Stimulated activated CD8-positive, alpha-beta memory T cell treated with anti-CD3 and anti-CD28 coated beads, Interleukin-12 subunit alpha, Interleukin-12 subunit beta, amount 100 ng/mL, for 4 hours (primary cell): ENCODE measurements at places on chromosomes 1 and 21.

GRCh38 chr1:45815667-45816458, 12.5 kb downstream of the MAST2 start:
- DNase-seq = no peak

GRCh38 chr1:91680556-91681155, 180.0 kb downstream of the CDC7 start:
- no peak for DNase-seq

DNA sequence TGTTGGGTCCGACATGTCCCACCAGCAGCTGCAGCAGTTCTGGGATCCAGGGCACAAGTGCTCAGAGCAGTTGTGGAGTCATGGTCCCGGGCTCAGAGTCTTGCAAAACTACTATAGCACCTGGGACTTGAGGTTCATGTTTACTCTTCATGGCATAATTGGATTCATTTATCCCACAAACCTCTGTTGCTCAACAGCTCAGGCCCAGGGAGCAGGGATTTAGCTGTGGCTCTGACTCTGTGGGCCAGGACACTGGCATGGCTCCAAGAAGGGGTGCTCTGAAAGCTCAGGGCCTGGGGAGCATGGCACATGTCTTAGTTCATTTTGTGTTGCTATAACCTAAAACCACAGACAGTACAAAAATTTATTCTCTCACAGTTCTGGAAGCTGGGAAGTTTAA, 626.7 kb upstream of the ADGRL2 start:
- no peak for DNase-seq

DNA sequence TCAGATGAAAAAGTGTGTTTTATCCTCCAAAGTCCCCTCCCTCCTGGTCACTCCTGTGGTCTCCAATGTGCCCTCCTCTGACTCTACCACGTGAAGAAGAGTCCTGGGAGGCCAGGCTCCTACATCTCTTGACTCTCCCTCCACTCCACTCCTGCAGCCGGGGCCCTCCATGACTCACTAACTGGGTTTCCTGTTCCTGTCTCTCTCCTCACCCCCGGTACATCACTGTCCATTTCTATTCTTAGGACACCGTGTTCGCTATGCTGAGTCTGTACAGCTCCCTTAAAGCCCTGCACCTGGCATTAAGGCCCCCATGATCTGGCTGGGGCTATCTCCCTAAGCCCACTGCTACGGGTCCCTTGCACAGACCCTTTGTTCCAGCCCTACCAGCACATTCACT, 93.4 kb downstream of the BCAR3 start:
- DNase-seq = no peak

DNA sequence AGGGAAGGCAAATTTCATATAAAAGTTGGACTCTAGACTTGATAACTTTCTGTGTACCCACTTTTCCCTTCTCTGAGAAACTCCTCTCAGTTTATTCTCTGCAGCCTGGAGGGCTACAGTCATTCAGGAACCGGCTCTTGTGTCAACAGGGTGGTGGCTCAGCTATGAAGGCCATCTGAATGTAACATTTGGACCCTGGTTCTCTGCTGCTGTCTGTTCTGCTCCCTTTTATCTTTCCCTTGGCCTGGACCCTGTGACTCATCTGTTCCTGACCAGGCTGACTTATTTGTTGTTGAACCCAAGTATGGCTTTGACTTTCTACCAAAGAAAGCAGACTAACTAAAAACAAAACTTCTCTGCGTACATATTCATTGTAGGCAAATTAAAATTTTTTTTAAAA, 75.4 kb downstream of the CENPF start:
- DNase-seq = no peak

DNA sequence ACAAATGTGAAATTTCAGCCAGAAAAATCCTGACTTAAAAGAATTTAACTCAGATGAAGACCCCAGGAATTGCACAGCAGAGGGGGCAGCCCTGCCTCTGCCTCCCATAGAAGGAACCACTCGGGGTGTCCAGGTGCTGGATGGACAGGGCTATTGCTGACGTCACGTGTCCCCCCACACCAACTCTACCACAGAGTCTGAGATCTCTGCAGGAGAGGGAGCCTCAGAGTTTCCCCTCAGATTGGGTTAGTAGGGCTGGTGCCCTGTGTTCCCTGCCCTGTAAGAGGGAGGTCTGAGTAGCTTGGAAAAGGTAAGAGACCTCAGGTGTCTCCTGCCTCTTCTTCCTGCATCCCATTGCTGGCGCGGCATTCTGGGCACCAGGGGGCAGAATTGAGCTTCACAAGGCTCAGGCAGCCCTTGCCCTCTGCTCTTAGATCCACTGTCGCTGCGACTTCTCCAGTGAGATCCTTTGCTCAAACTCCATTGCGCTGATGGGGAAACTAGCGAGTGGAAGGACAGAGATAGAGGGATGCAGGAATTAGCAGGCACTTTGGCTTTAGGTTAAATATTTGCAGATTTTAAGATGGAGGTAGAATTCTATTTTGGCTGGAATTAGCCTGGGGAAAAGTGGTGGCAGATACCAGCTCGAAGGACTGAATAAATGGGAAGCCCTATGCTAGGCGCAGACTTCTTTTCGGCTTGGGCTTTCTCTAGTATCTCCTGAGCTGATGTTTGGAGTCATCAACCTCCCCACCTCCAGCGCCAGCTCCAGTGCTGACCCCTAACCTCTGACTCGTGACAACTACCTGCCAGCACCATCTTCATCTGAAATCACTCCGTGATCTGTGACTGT, 42.8 kb upstream of the DMBX1 start:
- DNase-seq = peak; percentile 42

- DNase-seq = no peak
Observed at GRCh38 chr21:42214081-42214750, 4.7 kb upstream of the ABCG1 start.

- no peak for DNase-seq
Observed at GRCh38 chr1:228166170-228166936, 749 bp downstream of the IBA57 start.

- DNase-seq = no peak
Observed at GRCh38 chr1:46862348-46862747, 63.5 kb downstream of the CYP4B1 start.

DNA sequence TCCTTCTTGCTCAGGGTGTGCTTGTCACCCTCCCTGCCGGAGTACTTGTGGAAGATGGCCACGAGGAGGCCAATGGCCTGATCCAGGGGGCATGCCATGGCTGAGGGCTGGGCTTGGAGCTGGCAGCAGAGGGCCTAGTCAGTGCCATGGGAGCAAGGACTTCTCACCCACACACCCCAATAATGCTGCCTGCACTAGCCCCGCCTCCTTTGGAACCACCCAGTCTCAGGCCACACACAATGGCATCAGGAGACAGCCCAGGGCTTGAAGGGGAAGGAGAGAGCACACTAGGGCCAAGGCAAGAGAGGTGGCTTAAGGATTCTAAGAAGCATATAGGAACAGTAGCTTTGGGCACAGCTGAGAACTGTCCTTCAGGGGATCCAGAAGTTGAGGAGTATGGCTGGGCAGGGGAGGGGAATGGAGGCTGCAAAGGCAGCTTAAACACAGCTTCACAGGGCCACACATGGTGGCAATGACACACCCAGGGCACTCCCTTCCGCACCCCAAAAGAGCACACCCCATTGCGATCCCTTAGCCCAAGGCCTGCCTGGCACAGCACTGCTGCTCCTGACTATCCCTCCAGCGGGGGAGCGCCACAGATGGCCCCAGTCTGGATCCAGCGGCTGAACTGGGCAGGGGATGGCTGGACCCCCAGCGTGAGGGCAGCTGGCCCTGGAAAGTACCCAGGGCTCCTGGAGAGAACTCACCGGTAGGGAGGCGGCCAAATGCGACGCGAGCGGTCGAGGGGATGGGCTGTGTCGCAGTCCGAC, at the start of gene S100A6:
Gene S100A6 (minus strand): TSS at position 750 of the 770 bp plus-strand sequence. CDS start 652 bp downstream, at position 98.
- DNase-seq = no peak

DNA sequence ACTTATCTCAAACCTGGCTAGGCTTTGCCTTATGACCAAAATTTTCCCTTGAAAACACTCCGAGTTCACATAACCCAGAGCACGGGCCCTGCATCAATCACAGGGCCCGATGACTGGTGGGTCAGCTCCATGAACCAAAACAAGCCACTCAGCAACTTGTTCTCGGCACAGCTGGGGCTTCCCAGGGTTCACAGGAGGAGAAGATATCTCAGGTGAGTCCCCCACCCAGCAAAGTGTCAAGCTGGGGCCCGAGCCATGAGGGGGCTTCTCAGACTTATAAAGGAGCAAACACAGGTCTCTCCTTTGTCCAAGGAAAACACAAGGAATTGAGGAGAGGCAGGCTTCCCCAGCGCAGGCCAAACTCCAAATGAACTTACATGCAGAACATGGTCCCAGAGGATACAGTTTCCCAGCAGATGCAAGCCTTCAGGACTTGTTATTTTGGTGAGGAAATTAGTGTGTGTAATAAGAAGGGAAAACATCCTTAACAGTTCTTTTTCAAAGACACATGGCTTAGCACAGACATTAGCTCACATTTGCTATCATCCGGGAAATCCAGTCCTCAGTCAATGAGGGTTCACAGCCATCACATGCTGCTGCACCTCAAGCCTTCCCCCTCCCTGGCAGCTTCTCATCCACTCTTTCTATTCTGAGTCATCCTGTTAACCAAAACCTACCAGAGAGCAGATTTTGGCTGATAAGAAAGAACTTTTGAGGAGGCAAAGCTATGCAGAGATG, 98.1 kb upstream of the NFIA start:
- DNase-seq = no peak
